ENCODE measurements at places on chromosomes 12 and 14.

- no peak for DNase-seq
Measured at GRCh38 chr12:4771172-4771959, 51.2 kb downstream of the GALNT8 start.

DNA sequence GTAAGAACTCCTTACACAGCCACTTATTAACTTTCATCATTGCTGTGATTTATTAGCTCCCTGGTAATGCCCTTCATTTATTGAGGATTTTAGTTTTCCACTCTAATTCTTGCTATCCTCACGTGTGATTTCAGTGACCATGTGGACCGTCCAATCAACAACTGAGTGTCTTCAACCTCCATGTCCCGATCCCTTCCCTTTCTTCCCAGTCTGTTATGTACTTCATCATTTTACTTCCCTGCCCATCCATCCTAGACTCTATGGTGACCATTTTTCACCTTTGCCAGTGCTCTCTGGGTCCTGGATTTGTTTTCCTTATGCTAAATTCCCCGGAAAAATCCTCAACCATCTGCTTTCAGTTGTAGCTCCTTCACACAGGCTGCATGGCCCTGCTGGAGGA lies 111.0 kb downstream of the MSRB3 start:
- DNase-seq = no peak

- DNase-seq = no peak
Measured at GRCh38 chr12:127779301-127780045, 487.5 kb upstream of the TMEM132C start.

DNA sequence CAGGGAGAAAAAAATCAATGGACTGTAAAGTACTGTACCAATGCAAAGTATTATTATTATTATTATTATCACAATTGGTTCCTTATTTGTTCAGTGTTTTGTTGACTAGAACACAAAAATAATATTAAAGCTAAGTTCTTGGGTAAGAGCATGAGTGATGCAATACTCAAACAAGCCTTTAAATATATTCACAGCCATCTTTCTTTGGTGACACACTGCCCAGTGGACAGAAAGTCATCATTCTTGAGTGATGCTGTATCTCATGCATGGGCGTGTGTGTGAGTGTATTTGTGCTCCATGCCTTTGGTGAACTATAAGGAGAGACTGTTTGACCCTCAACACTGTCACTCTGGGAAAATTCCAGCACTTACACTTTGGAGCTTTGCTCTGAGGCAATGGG lies 93.6 kb downstream of the KCNK10 start:
- no peak for DNase-seq

GRCh38 chr12:112381406-112381882 lies 787 bp downstream of the HECTD4 start:
- peak; percentile 27 for DNase-seq

DNA sequence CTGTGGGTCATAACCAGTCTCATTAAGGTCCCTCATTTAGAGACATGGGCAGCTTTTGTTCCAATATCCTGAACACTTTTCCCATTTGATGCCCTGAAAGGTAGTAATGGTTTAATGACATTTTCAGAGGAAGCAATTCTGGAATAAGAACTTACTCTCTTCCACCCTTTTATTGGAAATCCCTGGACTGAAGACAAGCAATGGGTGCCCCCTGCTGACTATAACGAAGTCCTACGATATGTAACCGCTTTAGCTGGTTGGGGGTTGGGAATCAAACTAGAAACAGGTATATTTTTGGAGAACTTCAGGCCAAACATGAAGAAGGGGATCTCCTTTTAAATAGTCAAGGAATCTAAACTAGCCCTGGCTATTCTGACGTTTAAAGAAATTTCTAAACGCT lies 20.5 kb downstream of the SARNP start:
- no peak for DNase-seq

DNA sequence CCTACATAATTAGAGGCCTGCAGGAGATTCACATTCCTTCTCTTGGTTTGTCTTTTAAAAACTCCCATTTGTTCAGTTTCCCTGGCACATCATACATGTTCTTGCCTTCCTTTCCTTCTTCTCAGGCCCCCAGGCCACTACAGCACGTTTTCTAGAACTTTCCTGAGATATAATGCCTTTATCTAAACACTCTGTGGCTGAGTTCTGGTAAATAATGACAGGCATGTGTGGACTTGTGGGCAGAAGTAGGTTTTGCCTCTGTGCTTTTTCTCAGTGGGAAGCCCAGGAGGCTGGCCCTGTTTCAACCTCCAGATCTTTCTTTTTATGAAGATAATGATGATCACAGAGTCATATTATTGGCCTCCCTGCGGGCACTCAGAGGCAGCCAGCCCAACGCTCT lies 117.2 kb downstream of the TMX1 start:
- no peak for DNase-seq

DNA sequence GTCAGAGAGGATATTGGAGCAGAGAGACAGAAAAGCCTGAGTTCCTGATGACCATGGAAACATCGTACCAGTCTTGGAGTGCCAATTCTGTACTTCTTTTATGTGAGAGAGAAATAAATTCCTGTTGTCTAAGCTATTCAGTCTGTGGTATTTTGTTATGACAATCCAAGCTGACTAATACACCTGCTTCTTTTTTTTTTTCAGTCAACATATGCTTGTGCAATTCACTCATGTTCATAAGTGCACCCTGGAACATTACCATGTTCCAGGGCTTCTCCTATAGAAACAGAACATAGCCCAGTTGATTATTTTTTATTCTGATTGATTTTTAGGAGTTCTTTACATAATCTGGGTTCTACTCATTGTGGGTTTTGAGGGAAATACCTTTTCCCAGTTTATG lies 1.7 kb upstream of the CHPT1 start:
- DNase-seq = no peak

DNA sequence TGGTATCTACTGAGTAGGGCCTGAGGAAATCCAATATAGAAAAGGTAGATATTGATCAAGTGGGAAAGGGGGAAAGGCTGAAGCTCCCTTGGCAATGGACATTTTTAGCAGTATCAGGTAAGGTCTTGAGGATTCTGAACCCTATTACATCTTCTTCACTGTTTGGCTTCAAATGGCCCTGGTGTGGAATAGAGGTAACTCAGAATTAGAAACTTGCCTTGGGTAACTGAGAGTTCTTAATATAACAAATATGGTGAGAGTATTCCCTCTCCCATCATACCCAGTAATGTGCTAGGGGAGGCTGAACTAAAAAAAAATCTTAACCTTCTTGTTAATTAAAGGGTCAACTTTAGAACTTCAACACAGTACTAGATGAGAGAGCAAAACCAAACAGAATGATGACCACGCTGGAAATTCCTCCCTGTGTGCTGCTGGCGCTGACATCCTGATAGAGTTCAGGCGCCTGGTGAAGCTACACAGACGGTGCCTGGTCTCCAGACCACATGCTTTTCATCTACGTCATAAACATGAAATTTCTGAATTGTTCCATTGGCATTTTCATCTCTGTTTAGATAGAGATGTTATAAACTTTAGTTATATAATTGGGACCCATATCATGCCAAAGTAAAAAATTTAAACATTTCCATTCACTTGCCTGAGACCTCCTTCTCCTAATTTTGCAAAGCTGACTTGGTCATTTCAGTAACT lies 128.3 kb downstream of the AKAP6 start:
- no peak for DNase-seq

DNA sequence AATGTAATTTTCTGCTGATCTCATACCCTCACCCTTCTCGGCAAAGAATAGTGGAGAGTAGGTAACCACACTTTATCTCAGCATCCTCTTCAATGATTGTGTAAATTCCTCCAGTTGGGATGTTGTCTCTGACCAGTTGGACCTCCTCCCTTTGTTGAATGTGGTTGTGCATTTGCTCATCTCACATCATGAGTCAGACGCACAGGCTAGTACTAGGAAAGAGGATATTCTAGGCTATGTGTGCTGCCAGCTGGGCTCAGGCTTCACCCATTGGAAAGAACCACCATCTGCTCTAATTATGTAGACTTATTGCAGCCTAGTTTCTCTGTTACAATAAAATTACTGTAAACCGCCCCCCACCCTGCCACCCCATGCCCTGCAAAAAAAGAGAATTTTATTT lies 90.3 kb downstream of the LMO3 start:
- DNase-seq = no peak

DNA sequence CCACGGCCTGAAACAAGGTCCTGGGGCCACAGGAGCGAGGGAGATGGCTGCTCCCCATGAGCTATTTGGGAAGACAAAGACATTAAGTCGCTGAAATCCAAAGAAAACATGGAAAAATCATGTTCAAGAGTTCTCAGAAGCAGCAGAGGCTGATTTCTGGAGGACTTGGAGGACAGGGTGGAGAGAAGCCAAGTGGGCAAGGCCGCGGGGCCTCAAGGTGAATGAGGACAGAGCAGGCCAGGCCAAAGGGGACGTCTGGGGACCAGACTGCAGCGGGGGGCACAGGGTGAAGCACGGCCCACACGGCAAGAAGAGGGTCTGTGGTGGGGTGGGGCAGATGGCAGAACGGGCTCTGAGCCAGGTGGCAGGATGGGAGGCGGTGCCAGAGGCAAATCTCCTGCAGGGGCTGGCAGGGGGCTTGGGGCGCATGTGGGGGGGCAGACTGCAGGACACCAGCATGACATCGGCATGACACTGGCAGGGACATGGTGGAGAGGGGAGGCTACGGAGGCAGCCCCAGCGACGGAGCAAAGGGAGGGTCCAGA lies 48.9 kb downstream of the RNF34 start:
- DNase-seq = no peak

DNA sequence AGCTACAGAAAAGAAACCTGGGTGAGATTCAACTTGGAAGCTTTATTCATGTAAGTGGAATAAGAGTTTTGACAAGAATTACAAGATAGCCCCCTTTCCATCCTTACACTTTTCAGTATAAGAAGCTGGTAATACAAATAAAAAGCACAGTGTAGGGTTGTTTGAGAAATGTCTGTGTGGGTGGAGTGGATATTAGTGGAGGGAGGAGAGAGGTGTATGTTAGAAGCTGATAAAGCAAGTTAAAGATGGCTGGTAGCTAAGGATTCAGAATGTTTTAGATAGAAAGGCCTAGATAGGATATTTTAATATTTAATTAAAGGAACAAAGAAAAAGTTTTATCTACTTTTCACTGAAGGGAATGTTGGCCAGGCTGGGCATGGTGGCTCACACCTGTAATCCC lies 12.5 kb downstream of the CFAP54 start:
- DNase-seq = no peak

DNA sequence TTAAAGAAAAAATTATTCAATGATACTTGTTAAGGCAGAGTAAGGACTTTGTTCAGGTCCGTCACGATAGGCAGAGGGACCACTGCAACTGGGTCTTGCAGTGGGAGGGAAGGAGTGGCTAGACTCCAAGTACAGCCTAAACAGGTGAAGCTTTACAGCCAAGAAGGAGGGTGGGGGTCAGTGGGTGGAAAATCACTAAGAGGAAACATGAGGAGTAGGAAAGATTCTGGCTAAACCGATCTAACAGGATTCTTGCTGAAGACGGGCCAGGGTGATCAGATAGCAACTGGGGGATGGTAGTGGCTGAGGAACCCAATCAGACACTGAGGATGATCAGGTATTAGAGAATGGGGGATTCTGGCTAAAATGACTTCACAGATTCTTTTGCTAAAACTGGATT lies 100.2 kb downstream of the TTC7B start:
- DNase-seq = no peak

GRCh38 chr12:64042911-64043310 lies 179.2 kb downstream of the KICS2 start:
- no peak for DNase-seq

DNA sequence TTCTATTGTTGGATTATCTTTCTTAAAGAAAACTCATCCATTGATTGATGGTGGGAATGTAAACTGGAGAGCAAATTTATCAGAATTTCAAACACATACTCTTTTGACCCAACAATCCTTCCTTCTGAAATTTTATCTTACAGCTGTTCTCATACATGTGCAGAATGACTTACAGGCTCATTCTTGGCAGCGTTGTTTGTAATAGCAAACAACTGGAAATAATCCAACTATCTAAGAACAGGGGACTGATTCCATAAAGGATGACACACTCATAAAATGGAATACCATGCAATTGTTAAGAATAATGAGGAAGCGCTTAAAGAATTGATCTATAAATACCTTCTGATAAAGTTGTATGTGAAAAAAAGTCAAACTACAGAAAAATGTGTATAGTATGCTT lies 24.0 kb downstream of the RHOJ start:
- no peak for DNase-seq

DNA sequence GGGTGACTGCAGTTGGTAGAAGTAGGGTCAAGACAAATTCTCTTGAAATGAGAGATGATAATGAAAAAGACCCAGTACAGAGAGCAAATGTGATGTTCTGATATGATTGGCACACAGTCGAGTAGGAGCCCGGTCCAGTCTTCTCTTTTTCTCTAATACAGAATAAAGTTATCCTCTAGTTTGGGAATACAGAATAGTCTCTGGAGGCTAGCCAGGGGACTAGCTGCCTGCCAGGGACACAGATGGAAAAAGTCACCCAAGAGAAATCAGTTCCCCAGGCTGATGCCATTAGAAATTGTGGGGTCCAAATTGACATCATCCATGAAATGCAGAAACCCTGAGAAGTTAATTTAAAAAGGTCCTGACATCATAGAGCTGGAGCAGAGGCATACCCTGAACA lies 177.2 kb upstream of the NEDD1 start:
- DNase-seq = no peak

- no peak for DNase-seq
Measured at GRCh38 chr12:53200107-53200457, 7.0 kb downstream of the ITGB7 start.

GRCh38 chr12:32567296-32567674 lies 111.8 kb upstream of the DNM1L start:
- DNase-seq = no peak

GRCh38 chr14:105087963-105088811 lies 23.0 kb upstream of the GPR132 start:
- DNase-seq = no peak

GRCh38 chr12:129363041-129363440 lies 509.8 kb downstream of the GLT1D1 start:
- no peak for DNase-seq

DNA sequence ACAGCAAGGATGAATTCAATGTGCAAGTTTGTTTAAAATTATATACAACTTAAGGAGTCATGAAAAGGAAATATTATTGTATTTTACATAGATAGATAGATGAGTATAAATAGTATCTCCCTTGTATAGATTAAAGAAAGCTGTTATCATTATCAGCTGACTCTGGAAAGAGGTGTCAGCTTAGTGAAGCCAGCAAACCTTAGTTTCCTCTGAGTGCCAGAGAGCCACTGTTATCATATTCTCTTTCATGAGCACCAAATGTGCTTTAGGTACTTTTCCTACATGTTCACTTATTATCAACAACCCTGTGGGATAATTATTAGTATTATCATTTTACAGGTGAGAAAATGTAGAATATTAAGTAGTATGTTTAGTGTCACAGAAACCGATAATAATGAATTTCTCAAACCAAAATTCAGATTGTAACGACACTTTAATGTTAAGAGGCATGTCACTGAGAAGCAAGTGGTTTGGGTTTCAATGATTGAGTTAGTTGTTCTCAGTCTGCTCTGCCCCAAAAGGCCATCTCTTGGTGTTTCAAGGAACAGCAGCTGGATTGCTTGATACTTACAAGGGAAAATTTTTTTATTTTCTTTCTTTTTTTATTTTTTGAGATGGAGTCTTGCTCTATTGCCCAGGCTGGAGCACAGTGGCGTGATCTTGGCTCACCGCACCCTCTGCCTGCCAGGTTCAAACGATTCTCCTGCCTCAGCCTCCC lies 53.7 kb downstream of the PLEKHA5 start:
- no peak for DNase-seq

Measured in activated T-helper 9 cell treated with anti-CD3 and anti-CD28 coated beads, Interleukin-2, amount 50 U/mL, for 16 hours (primary cell).